T-helper 1 cell (primary cell): ENCODE measurements at places on chromosomes 6 and 20.

GRCh38 chr20:16054985-16055384, 518.3 kb downstream of the KIF16B start:
- DNase-seq = no peak

GRCh38 chr6:12751694-12752325, 35.2 kb downstream of the PHACTR1 start:
- DNase-seq = no peak

- no peak for DNase-seq
Observed at GRCh38 chr20:47568019-47568418, 66.3 kb downstream of the NCOA3 start.

- DNase-seq = no peak
Observed at GRCh38 chr20:38178065-38178491, 13.0 kb upstream of the TGM2 start.

GRCh38 chr6:3297909-3298308, 39.2 kb downstream of the PSMG4 start:
- DNase-seq = no peak

- no peak for DNase-seq
Observed at GRCh38 chr6:6599468-6599873, 11.0 kb downstream of the LY86 start.

DNA sequence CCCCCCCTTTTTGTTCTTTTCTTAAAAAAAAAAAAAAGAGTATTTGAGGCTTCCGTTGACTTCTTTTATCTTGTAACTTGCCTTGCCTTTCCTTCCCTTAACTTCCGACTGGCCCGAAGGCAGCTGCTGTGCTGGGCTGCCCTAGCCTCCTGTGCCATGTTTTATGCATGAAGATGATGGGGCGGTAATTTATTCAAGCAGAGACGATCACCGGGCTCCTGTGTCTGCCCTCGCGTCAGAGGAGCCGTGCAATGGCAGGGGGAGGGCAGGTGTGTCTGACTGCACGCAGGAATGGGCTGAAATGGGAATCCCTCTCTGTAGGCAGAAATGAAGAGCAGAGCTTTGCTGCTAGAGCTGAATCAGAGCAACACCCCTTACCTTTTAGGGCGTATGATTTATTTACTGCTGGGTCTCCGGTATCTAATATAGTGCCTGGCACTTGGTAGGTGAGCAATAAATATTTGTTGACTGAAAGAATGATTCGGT, 106.3 kb upstream of the RIPOR2 start:
- DNase-seq = peak; percentile 47

GRCh38 chr20:24761220-24762065, 187.6 kb upstream of the CST7 start:
- DNase-seq = no peak

GRCh38 chr20:24469116-24469893, at the start of gene SYNDIG1:
Gene SYNDIG1 (plus strand): TSS chr20:24469629. CDS start chr20:24543098, 73,469 bp downstream.
- DNase-seq = no peak

DNA sequence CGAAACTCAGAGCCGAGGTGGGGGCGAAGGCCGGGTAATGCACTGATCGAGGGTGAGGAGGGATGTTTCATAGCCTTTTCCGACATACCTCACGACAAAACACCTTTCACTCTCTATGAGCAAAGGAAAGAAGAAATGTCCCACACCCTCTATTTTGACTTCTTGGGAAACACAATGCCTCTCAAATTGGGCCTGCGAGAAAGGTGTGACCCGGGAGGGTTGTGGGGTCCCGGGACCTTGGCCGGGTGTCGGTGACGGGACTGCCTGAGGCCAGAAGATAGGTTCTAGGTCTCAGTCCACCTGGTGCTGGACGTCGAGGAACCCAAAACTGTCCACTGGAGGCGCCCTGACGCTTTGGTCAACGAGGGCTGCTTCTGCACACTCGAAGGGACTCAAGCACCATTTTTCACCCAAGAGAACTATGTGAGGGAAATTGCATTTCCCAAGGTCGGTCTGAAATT, 41.1 kb upstream of the OSTM1 start:
- no peak for DNase-seq

- DNase-seq = no peak
Observed at GRCh38 chr20:60904730-60905129, 347.3 kb upstream of the CDH4 start.

- DNase-seq = no peak
Observed at GRCh38 chr6:165701005-165701404, 38.0 kb upstream of the PDE10A start.

DNA sequence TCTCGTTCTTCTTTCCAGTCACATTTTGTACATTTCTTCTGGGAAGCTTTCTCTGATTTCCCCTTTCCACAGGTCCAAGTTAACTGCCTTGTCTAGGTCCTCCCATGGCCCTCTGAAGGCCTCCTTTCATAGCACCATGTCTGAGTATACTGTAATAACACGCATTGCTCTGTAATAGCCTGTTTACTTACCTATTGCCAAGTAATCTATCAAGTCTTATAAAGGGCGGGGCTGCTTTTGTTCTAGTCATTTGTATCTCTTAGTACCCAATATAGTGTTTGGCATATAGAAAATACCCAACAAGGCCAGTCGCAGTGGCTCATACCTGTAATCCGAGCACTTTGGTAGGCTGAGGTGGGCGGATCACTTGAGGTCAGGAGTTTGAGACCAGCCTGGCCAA, 17.9 kb downstream of the PTPN1 start:
- no peak for DNase-seq

DNA sequence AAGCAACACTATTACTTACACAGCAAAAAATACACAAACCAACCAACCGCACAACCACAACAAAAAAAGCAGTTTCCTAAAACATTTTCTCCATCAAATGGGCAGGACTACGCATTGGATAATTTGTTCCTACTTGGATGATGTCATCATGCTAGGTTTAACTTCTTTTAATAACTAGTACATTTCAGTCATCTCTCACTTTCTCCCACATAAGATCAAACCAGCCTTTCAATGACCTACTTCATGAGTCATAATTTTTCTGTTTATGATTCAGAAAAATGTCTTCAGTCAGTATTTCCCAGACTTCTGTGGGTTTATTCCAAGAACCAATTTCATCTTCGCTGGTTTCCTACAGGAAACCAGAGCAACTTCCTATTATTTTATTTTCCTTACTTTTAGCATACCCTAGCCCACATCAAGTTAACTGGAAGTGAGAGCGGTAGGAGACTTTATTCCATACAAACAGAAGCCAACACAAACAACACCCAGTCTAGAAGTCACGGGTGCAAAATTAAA, 134.2 kb downstream of the GMDS start:
- DNase-seq = peak; percentile 51

- DNase-seq = no peak
Observed at GRCh38 chr6:68834551-68834950, 199.5 kb downstream of the ADGRB3 start.

DNA sequence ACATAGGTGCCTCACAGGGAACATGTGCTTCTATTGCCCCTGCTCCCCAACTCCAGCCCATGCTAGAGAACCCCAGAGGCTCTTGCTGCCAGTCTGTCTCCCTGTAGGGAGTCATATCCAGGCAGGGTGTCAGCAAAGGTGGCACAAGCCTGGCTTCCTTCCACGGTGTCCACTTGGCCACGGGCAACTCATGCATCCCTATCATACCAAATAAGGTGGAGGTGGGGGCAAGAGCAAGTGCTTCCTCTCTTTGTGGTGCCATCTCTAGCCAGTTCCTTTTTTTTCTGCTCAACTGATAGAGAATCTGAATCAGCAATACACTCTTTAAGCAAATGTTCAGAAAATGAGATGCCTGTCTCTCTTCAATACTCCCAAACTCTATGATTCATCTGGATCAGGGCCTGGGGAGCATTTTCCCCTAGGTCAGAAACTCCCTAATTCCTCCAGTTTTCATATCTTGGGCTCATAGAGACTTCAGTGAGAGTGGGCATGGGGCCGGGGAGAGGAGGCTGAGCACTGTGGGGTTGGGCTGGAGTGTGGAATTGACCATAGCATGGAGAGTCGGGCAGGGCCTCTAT, 105.1 kb upstream of the GPR6 start:
- DNase-seq = no peak

DNA sequence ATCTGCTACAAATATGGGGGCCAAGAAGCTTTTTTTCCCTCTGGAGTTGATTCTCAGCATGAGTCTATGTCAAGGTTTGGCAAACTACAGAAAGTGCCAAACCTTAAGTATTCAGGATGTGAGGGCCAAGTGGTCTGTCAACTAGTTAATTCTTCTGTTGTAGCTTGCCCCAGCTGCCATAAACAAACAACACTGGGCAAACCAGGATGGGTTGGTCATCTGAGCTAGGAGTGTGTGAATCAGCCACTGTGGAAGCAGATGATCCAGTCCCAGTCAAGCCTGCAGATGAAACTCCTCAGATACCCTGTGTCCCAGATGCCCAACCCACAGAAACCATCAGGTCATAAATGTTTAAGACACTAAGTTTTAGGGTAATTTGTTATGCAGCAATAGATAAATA, 103.0 kb upstream of the MOCS1 start:
- DNase-seq = no peak
